Smooth muscle cell of the umbilical artery (primary cell): ENCODE measurements at places on chromosomes 4 and X. TPM values are rescaled to one million over a fixed set of nuclear protein-coding genes. Genes with fewer than 3 reads are reported as not detected.

Gene NUDT10
- total RNA-seq: 2.1 and 5.2 TPM in 2 replicates

Gene HPRT1
- total RNA-seq: 24.6 and 30.9 TPM in 2 replicates

Gene DCK
- total RNA-seq: 14.3 and 20.7 TPM in 2 replicates

Gene CLIC2
- 0.59 TPM in 1 of 2 replicates, not detected in the other for total RNA-seq

Gene PABPC5
- total RNA-seq: 0.46 and 0.89 TPM in 2 replicates
